Lung microvascular endothelial cell (primary cell): ENCODE measurements at places on chromosomes 7 and 10.

DNA sequence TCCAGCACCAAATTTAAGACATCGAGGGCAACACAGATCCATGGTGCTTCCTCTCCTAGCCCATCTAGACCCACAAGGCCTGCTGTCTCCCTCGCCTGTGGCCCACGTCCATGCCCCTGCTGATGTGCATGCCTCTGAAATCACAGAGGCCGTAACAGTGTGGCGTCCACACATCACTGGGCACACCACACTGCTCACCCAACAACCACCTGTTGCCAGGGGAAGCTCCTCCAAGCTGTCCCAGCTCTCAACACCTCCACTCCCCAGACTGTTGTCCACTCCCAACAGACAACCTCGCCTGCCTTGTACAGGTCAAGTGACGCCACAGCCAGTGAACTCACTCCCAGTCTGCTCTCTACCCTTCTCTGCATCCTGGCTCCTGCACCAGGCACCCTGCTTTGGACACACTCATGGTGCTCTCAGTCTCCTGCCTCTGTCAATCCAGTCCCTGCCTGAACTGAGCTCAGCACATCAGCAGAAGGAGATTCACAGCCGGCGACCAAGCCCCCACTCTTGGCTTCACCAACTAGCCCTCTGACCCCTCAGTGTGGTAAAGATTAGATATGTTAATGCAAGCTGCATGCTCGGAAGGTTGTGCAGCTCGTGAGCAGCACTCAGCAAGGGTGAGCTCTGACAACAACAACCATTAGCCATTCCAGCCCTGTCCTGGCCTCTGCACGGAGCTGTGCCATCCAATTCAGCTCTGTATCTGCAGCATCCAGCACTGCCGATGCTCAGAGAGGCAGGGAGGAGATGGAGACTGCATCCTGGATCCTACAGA lies 197.0 kb downstream of the TNS3 start:
- DNase-seq, result no peak

DNA sequence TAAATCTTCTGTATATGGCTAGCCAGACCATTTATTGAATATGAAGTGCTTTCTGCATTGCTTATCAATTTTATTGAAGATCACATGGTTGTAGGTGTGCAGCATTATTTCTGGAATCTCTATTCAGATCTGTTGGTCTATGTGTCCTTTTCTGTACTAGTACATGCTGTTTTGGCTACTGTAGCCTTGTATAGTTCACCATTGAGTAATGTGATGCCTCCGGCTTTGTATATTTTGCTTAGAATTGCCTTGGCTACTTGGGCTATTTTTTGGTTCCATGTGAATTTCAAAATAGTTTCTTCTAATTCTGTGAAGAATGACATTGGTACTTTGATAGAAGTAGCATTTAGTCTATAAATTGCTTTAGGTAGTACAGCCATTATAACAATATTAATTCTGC lies 1187.2 kb downstream of the XPNPEP1 start:
- DNase-seq, result no peak

- DNase-seq, result no peak
These were observed 9.7 kb upstream of the FKBP9 start for GRCh38 chr7:32947420-32947983.

DNA sequence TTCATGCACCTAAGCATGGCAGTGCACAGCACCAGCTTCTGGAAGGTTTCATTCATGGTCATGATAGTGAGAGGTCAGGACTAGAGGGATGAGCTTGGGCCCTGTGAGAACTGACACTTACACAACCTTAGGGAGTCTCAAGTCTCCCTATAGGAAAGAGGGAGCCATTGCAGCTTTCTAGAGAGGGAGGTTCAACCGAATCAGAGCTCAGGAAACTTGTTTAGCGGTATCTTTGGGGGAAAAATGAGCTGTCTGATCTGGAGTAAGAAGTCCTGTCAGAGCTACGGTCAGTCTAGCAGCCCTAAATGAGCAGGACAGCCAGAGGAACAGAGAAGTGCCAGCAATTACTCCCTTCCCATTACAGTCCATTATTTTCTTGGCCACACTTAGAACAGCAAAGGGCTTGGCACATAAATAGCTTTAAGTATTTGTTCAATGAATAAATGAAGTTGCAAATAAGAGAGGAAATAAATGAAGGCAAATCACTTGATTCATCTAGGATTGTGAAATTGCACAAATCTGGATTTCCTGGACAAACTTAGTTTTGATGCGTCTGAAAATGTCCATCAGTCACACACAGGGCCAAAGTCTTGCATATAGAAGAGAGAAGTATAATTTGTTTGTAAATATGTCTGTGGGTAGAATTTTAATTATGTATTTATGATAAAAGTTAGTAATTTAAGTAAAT lies 262.0 kb downstream of the GLI3 start:
- no peak for DNase-seq

DNA sequence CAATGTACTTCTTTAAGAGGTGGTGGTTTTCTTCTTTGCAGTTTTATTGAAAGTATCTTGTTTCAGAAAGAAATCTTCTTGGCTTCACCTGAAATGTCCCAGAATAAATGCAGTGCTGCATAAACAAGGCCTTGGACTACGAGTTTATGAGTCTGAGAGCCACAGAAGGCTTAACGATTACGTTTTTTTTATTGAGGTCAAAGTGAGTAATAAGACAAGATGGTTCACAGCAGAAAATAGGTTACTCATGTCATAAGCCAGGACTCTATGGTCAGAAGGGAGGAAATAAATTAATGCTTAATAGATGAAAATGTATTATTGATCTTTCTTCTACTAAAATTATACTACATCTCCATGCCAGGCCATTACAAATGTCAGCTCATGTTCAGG lies 13.7 kb upstream of the NPTX2 start:
- DNase-seq, result no peak

GRCh38 chr10:123458933-123459332 lies 207.2 kb upstream of the GPR26 start:
- no peak for DNase-seq

DNA sequence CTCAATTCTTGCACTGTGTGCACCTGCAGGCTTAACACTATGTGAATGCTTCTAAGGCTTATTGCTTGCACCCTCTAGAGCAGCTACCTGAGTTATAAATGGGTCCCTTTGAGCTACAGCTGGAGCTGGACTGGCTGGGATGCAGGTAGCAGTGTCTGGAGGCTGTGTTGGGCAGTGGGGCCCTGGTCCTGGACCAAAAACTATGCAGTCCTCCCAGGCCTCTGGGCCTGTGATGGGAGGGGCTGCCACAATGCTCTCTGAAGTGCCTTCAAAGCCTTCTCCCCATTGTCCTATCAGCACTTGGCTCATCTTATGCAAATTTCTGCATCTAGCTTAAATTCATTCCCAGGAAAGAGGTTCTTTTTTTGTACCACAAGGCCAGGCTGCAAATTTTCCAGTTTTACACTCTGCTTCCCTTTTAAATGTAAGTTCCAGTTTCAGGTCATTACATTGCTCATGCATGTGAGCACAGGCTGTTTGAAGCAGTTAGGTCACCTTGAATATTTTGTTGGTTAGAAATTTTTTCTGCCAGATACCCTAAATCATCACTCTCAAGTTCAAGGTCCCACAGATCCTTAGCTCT lies 26.0 kb downstream of the KBTBD2 start:
- no peak for DNase-seq

DNA sequence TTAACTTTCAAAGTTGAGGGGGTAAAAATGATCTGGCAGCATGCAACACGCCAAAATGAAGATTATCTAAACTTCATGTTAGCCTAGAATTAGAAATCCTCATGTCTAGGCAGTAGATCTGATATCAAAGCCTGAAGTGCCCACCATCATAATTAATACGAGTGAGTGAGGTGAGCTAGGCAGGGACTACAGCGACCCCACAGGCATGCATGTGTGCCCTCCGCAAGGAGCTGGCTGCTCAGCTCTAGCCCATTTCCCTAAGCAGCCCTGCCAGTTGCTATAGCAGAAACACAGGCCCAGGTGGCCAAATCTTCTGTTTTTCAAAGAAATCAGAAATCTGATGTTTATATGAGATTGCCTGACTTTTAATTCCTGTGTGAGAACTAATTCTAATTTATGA lies 93.1 kb upstream of the IFRD1 start:
- DNase-seq, result no peak

DNA sequence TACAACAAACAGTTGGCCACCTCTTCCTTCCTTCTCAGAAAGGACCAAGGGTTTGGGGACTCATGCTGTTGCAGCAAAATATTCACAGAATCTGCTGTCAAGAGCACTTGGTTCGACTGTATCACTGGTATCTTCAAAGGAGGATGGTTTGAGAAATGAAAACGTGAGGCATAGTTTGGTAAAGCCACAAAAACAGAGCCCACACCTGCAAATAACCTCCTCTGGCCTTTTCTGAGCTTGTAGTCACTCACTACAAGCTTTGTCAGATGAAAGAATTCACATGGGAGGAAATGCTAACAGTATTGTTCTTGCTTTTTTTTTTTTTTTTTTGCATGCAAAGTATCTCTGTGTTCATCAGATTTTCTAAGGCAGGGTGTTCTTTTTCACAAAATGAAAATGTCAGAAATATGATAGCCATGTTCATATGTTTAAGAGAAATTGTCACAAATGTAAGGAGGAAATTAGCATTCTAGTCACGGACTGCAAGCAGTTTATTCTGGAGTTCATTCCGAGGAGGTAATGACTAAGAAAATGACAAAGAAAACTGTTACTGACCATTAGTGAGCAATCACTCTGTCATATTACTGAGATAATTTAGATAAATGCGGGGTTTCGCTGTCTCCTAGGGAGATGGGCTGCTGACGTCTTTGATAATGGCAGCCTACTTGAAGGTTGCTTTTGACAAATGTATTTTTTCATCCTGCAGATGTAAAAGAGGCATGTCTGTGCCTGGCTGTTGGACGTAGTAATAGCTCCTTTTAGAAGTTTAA lies 117.8 kb upstream of the MYO3A start:
- DNase-seq, result no peak

GRCh38 chr10:101032637-101033224 lies 1.7 kb downstream of the SFXN3 start:
- DNase-seq, result peak; percentile 90

DNA sequence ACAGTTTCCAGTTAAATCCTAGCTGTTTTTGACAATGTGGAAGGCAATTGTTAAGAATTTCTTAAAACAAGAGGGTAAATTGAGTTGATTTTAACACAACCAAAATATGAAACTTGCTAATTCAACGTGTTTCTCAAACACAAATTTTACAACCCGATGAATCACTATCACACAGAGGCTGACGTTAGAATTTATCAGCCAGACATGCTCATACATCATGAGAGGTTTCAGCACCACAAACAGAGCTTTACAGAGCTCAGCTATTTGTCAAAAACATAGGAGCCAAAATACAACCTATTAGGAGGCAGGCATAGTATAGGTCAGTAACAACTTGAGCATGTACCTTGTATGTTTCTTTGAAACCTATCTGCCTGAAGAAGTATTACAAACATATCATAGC lies 36.1 kb downstream of the LRRN3 start:
- DNase-seq, result peak; percentile 14

DNA sequence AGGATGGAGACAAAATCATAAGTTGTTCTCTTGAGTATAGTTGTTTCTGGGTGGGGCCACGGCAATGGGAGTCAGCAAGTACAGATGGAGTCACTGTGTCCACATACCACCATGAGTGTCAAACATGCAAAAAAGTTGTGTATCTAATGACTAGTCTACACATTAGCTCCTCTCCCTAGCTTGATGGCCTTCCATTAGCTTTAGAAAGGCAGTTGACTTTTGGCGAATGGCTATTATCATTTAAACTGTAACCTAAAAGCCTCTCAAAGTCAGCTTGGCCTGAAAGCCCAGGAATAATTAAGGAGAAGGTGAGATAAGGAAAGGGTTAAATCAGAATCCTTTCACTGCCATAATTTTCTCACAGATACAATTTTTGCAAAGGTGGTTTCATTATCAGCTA lies 95.5 kb upstream of the MEOX2 start:
- DNase-seq, result no peak

DNA sequence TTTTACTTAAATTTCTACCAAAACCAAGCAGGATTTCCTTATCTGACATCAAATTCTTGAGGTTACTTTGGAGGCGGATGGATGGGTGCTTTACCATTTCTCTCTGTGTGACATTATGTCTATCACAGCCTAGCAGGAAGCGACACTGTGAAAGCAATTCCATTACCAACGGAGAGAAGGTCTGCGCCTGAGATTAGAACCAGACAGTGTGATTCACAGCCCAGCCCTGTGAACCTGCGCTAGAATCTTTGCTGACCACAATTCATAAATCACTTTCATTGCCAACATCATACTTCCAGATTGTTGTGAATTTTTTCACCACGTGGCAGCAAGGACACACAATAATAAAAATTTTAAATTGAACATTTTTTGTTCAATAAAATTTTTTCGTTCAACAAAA lies 126.5 kb downstream of the CUBN start:
- DNase-seq, result peak; percentile 95

GRCh38 chr10:108250936-108251620 lies 1086.6 kb upstream of the SORCS1 start:
- DNase-seq, result peak; percentile 59
